AG04450 (cell line): ENCODE measurements at places on chromosomes 16 and 17. TPM values are rescaled to one million over a fixed set of nuclear protein-coding genes. Genes with fewer than 3 reads are reported as not detected.

Gene CCL2
- polyA plus RNA-seq = 119 and 176 TPM in 2 replicates

Gene KRT33A
- polyA plus RNA-seq = not detected in 2 replicates

Gene SDR42E1
- polyA plus RNA-seq = 0.99 and 1.4 TPM in 2 replicates

Gene TMEM114
- polyA plus RNA-seq = not detected in 2 replicates

Gene SLC16A3
- 61.7 and 80.3 TPM in 2 replicates for polyA plus RNA-seq

Gene CA10
- not detected in 2 replicates for polyA plus RNA-seq

Gene ODAD4
- polyA plus RNA-seq = 0.47 and 0.56 TPM in 2 replicates

DNA sequence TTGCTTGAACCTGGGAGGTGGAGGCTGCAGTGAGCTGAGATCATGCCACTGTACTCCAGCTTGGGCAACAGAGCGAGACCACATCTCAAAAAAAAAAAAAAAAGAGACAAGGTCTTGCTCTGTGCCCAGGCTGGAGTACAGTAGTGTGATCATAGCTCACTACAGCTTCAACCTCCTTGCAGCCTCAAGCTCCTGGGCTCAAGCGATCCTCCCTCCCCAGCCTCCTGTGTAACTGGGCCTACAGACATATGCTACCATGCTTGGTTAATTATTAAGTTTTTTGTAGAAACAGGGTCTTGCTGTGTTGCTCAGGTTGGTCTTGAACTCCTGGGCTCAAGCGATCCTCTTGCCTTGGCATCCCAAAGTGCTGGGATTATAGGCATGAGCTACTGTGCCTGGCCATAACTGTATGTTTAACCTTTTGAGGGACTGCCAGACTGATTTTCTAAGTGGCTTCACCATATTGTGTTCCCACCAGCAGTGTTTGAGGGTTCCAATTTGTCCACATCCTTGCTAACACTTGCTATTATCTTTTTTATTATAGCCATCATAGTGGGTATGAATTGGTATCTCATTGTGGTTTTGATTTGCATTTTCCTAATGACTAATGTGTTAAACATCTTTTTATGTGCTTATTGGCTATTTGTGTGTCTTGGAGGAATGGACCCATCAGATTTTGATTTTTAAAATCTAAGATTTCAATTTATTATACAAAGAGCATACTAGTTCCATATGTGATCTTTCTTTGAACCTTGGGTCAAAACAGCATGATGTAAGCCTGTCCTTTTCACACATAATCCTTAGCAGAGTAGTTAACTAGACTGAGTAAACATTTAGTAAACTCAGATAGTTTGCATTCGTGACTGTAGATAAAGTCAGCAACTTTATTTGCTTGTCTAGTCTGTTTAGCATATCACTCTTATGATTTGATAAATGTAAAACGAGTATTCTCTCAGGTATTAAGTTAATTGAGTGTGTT lies 38.1 kb upstream of the KPNB1 start:
- no peak for DNase-seq

- no peak for DNase-seq
Measured at GRCh38 chr17:28744972-28745785, 1.4 kb downstream of the TRAF4 start.

- DNase-seq = no peak
Measured at GRCh38 chr17:58150394-58150793, 2.2 kb downstream of the OR4D1 start.

DNA sequence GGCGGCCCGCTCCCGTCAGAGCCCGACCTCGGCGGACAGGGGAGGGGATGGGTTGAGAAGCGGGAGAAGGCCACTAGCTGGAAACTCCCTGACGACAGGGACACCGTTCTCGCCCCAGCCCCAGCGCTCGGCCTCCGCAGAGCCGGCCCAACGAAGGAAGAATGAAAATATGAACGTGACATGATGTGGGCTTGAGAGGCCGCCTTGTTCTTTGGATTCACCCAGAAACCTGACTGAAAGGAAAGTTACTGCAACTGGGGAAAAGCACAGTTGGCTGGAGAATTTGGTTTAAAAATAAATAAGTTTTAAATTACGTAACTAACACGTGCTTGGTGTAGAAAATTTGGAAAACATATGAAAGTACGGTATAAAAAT lies 21.1 kb downstream of the NPTX1 start:
- no peak for DNase-seq

DNA sequence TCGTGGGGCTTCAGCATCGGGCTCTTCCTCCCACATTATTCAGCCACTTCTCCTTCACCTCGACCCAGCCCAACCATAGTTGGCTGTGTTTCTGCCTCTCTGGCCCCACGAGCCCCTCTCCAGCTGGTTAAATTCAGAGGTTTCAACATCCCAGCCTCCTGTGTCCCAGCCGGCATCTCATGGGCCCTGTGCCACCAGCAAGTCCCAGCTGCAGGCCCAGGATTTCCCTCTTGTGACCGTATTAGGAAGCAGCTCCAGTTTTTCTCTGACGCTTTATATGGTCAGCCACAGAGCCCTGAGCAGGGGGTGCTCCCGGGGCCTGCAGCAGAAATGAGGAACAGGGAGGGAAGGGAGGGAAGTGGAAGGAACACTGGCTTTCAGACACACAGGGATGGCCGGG lies 27.4 kb downstream of the MYH11 start:
- peak; percentile 44 for DNase-seq

DNA sequence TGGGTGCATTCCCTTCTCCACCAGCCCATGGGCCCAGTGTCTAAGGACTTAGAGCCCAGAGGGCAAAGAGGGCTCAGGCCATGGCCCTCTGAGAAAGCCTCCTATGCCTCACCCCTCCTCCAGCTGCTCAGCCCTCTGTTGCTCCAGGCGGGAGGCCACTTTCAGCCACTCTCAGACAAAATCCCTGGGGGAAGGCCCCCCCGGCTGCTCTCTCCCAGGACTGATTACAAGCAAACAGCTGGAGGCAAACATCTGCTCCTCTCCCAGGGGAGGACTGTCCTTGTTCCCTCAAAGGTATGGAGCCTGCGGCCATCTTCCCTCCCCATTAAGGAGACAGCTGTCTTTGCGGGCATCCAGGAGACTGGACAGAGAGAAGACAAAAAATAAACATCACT lies 54.9 kb upstream of the DLX4 start:
- no peak for DNase-seq

- no peak for DNase-seq
Measured at GRCh38 chr17:29787995-29788394, 142.0 kb downstream of the SSH2 start.

GRCh38 chr17:6303664-6304063 lies 131.3 kb downstream of the AIPL1 start:
- DNase-seq = no peak

DNA sequence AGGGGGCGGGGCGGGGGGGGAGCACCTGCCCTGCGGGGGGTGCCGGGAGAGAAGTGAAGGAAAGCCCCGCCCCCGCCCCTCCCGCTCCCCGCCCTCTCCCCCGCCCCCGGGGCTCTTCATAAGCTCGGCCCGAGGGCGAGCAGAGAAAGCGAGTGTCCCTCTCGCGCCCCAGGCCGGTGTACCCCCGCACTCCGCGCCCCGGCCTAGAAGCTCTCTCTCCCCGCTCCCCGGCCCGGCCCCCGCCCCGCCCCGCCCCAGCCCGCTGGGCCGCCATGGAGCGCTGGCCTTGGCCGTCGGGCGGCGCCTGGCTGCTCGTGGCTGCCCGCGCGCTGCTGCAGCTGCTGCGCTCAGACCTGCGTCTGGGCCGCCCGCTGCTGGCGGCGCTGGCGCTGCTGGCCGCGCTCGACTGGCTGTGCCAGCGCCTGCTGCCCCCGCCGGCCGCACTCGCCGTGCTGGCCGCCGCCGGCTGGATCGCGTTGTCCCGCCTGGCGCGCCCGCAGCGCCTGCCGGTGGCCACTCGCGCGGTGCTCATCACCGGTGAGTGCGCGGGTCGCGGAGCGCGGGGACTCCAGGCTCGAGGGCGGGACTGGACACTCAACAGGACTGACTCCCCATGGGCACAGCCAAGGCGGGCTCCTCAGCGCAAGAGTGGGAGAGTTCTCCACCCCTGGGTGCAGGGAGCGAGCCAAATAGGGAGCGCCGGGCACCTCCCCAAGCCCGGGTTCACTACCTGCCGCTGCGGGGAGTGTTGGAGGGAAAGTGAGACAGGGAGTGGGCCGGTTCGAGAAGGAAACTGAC lies at the start of gene HSD11B2:
Gene HSD11B2, plus strand, starts transcription at position 145 of the 798 bp plus-strand sequence. Its CDS starts 128 bp downstream, at position 273.
- no peak for DNase-seq

GRCh38 chr16:26386096-26386495 lies 680.6 kb upstream of the C16orf82 start:
- DNase-seq = no peak

DNA sequence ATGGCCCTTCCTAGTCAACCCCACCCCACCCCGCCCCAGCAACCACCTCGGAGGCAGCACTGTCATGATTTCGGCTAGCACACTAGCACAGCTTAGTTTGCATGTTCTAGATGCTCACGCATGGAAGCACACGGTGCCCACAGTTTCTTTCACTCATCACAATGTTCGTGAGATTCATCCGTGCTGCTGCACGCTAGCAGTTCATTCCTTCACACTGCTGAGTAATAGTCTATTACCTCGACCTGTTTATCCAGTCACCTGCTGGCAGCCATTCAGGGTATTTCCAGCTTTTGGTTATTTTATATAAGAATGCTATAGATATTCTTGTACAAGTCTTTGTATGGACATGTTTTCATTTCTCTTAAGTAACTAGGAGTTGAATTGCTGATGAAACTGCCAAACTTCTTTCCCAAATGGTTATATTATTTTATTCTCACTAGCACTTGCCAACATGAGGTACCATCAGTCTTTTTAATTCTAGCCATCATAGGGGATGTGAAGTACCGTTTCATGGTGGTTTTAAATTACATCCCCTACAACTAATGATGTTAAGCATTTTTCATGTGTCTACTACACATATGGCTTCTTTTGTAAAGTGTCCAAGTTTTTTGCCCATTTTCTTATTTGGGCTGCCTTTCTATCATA lies 75.7 kb downstream of the CYTH1 start:
- DNase-seq = no peak

DNA sequence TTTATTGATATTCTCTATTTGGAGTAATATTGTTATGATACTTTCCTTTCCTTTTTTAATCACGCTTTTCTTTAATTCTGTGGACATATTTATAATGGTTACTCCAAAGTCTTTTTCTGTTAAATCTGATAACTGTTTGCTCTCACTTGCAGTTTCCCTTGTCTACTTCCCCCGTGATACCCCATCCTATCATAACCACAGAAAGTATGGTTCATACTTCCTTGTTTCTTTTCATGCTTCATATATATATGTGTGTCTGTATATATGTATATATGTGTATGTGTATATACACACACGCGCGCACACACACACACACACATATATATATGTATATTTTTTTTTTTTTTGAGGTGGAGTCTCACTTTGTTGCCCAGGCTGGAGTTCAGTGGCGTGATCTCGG lies 23.5 kb downstream of the SPECC1 start:
- DNase-seq = no peak
